Foreskin keratinocyte (primary cell): ENCODE measurements at places on chromosomes 1 and 21. TPM values are rescaled to one million over a fixed set of nuclear protein-coding genes. Genes with fewer than 3 reads are reported as not detected.

DNA sequence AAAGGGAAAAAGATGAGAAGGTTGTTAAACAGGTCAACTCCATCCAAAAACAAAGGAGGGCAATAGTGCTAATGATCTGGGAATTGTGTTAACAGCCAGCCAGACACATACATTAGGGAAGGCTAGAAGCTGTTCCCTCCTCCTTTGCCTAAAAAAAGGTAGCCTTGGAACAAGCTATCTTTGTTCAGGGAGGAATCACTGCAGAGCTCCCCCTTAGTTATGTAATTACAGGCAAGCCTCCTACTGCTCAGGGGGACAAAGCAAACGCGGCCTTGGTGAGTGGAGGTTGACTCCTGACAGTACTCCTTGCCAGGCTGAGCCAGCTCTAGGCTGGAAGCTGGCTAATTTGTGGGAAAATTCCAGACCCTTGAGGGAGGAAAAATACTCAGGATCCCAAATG, 97.6 kb downstream of the VAV3 start:
- DNase-seq: no peak

DNA sequence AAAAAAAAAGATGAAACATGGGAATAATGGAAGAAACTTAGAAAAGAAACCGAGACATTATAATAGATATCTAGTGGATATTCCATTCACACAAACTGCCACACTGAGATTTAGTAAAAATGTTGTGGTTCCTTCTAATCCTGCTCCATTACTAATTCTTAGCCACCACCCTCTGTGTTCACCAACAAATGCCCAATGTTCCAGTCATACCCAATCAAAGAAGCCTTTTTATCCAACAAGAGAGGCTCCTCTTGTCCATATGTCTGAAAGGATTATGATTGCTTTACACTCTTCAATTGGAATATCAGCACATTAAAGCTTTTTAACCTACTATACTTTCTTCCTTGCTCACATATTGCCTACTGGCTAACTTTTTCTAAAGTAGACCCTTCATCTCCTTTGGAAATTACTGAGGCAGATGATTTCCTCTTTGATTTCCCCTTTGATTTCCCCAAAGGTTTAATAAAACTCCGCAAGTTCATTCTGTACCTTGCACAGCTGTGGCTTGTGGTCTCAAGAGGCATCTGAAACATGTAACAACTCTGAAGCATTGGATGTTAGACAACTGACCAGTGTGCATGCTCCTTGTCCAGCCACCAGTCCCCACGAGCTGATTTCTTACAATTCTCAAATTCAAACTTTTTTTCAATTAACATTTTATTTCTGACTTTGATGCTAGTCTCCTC, 305.6 kb upstream of the LYPLAL1 start:
- DNase-seq: no peak

DNA sequence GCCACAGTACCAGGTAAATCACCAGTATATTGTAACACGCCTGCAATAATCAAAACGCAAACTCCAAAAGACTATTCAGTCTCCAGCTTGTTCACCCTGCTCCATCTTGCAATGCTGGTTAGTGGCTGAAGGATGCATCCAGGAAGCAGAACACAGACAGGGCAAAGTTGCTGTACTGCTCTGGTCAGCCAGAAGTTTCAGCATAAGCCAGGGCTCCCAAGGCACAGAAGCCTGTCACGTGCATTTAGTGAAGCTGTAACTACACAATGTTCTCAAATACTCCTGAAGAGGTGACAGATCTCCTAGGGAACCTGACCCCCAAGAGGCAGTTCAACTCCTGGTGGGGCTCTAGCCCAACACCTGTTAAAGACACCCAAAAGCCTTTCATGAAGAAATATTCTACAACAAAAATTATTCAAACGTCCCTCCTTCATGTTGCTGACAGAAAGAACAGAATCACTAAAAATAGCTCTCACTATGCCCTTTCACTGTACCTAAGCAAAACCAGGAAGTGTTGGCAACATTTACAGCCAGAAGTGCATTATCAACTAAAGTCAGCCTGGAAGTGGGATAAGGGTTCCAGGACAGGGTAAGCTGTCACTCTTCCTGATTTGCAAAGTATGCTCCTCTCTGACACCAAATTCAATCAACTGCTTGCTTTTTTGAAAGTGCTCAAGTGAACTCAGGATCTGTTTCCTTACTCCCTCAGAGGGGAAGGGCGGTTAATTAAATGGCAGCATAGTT, 52.1 kb downstream of the SLC35D1 start:
- no peak for DNase-seq

DNA sequence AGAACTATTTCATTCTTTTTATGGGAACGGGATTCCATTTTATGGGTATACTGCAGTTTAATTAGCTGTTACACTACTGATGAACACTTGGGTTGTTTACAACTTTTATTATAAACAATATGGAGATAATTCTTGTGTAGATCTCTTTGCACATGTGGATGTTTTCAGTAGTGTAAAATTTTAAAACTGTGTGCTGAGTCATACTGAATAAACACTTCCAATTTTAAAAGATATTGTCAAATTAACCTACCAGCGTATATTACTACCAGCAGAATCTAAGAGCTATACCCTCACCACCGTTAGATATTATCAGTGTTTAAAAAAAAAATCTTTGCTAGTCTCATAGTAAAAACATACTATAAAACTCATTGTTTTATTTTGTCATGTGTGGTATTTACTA, 106.1 kb downstream of the CC2D1B start:
- DNase-seq: no peak

DNA sequence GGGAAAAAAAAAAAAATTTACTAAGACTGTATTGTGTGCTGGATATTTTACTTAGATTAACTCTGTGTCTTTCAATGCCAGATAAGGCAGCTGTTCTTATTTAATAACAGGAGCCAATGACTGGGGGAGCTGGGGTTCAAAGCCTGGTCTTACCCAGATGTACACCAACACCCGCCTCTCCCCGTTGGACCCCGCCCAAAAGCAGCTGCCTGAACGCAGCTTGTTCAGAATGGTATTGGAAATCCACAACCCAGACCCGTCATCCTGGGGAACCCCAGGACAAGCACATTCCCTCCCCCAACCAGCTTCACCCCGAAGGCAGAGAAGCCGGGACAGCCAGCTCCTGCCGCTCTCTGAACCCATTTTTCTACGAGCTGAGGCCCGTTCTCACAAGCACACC, 113.6 kb upstream of the TMPRSS2 start:
- peak; percentile 62 for DNase-seq

GRCh38 chr21:14977814-14978213, 87.0 kb downstream of the NRIP1 start:
- no peak for DNase-seq

DNA sequence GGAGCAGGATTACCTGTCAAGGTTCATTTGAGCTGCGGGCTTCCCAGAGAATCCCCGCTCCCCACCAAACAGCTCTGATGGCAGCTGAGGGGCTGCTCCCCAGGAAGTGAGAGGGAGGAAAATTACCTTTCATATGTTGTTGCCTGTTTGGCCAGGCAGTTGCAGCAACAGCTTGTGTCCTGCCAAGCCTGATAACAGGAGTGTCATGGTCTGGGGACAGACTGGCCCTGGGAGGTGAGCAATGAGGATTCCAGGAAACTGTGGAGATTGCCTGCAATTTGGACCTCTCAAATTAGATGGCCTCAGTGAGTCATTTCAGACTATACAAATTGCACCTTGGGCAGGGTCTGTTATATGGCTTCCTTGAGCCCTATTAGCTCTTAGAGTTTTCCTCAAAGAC, 189.3 kb downstream of the PTPRU start:
- DNase-seq: no peak

GRCh38 chr1:81731989-81732388, 68.7 kb upstream of the ADGRL2 start:
- DNase-seq: peak; percentile 34

The GBP6 gene
- polyA plus RNA-seq: 0.02 and 0.14 TPM in 2 replicates

The KRTAP21-2 gene
- not detected in 2 replicates for polyA plus RNA-seq
